ENCODE measurements at places on chromosomes 1 and 21.

- no peak for DNase-seq
These were observed 7.5 kb downstream of the FHAD1 start for GRCh38 chr1:15254559-15254958.

- DNase-seq, result no peak
These were observed 51.8 kb downstream of the KCNJ15 start for GRCh38 chr21:38308532-38309119.

- no peak for DNase-seq
These were observed 19.6 kb upstream of the COQ8A start for GRCh38 chr1:226920446-226920894.

- DNase-seq, result no peak
These were observed 10.4 kb downstream of the NUAK2 start for GRCh38 chr1:205310976-205311704.

GRCh38 chr1:167616521-167616920 lies 13.5 kb upstream of the RCSD1 start:
- no peak for DNase-seq

- no peak for DNase-seq
These were observed 1.5 kb upstream of the BATF3 start for GRCh38 chr1:212700892-212701819.

DNA sequence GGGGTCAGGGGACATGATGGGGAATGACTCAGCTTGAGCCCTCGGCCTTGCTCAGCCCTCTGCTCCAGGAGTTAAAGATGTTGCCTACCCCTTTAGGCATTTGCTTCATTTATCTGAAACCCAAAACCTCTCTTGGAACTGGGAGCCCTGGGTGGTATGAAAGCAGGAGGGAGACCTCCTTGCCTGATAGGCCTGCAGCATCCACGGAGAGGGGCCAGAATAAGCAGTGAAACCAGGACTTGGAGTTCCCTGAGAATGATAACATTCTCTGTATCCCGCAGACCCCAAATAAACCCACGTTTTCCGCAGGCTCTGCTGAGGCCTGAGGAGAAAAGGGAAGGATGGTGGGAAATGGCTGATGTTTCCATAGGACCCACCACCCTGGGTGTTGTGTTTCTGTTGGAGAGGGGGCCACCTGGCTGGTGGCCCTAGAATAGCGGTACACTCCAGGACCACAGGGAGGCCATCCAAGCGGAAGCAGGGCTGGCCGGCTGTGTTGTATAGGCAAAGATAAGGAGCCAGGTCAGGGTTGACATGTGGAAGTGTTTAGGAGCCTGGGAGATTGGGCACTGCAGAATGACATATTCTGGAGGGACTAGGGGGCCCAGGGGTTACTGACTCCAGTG lies 77.4 kb downstream of the FOXD2 start:
- DNase-seq, result no peak

- DNase-seq, result no peak
These were observed 20.5 kb upstream of the CAPZB start for GRCh38 chr1:19505693-19506457.
